Effector memory CD4-positive, alpha-beta T cell (primary cell): ENCODE measurements at places on chromosomes 4 and X.
A peak's percentile ranks its signal among the peaks of the same experiment; 100 is the strongest.

- no peak for DNase-seq
Measured at GRCh38 chrX:102712216-102712966, at the start of gene GPRASP2. TSS of gene GPRASP2 (plus strand) at chrX:102712448. CDS start at chrX:102714870, 2,422 bp downstream.

DNA sequence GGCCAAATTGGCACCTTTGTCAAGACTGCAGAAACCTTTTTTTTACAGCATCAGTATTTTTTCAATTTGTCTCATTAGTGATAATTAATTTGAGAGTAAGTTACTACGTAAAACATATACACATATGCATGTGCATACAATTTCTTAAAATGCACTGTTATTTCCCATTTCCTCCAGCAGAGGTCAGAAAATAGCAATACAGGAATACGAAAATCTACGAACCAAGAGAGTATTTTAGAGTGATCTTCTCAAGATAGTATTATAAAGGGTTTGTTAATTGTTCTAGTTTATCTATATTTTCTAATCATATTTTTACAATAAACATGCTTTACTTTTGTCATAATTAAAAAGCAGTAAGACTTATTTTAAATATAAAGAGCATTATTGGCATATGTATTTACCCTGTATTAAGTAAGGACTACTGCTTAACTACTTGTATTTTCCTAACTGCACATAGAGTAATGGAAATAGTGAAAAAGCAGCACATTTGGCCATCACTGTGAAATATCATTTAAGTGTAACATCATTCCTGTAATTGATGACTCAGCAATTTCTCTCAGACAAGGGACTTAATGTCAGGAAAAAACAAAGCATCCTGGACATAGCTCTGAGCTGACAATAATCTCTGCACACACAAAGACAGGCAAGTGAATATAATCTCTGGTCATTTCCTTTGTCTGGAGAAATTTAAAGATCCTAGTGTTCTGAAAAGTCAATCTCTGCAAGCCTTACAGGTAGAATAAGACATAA, 45.6 kb downstream of the MAOB start:
- DNase-seq, result no peak

GRCh38 chr4:86974551-86974994, 39.8 kb downstream of the AFF1 start:
- no peak for DNase-seq

DNA sequence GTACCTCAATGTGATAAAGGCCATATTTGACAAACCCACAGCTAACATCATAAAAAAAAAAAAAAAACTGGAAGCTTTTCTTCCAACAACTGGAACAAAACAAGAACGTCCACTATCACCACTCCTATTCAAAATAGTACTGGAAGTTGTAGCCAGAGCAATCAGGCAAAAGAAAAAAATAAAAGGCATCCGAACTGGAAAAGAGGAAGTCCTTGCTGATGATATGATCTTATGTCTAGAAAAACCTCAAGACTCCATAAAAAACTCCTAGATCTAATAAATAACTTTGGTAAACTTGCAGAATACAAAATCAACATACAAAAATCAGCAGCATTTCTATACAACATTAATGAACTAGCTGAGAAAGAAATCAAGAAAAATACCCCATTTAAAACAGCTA, 134.3 kb downstream of the TEX11 start:
- DNase-seq, result no peak

GRCh38 chr4:95256108-95256835, 292.5 kb downstream of the UNC5C start:
- DNase-seq, result no peak

DNA sequence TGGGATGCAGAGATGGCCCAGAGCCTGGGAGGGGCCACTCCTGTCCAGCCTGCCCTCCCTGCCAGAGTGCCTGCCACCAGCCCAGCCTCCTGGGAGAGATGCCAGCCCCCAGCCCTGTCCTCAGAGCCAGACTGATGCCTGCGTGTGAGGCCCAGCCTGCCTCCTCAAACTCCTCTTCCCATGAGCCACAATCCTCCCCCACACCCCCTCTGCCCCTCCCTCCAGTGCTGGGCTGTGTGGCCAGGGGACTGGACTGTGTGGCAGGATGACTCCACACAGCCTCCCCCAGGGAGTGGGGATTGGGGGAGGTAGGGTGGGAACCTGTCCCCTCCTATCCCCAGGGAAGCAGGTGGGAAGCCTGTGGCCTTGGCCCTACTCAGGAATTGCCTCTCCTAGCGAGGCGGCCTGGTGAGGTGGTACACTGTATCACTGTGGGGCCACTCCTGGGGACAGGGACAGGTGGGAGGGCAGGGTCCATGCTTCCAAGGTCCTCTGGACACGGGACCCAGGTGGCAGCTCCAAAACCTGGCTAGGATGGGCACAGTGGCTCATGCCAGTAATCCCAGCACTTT, 4.3 kb upstream of the SH3BP2 start:
- no peak for DNase-seq

GRCh38 chrX:49197543-49198087, 2.4 kb downstream of the SYP start:
- DNase-seq, result no peak

DNA sequence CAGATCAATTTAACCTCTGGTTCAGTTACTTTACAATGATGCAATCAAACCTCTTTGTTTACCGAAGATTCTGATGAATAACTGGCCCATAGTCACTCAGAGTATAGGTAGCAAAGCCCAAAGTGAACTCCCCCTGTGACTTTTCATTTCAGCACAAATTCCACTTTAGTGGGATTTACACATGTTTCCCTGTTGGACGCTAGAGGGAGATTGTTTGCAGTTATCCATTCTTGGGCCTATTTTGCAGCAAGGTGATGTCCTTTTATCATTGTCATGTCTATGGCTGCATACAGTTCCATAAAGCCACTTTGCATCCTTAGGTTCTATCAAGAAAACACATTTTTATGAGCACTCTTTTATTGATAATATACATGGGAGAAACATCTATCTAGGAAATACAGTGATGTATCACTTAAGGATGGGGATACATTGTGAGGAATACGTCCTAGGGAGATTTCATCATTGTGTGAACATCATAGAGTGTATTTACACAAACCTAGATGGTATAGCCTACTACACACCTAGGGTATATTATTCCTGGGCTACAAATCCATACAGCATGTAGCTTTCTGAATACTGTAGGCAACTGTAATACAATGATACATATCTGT, 14.5 kb upstream of the DKK2 start:
- DNase-seq, result no peak

GRCh38 chr4:9703391-9703790, 78.0 kb upstream of the DRD5 start:
- DNase-seq, result peak; percentile 46

DNA sequence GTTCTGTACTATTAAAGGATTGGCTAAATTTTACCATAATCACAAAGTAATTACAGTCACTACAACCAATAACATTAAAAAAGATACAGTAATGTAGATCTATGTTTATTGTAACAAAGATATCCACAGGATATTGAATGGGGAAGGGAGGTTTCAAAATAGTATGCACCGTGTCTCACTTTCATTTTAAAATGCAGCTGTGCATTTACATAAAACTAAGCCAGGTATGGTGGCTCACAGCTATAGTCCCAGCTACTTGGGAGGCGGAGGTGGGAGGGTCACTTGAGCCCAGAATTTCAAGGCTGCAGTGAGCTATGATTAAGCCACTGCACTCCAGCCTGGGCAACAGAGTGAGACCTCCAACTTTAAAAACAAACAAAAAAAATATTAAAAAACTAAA, 8.5 kb downstream of the SRP72 start:
- DNase-seq, result no peak

DNA sequence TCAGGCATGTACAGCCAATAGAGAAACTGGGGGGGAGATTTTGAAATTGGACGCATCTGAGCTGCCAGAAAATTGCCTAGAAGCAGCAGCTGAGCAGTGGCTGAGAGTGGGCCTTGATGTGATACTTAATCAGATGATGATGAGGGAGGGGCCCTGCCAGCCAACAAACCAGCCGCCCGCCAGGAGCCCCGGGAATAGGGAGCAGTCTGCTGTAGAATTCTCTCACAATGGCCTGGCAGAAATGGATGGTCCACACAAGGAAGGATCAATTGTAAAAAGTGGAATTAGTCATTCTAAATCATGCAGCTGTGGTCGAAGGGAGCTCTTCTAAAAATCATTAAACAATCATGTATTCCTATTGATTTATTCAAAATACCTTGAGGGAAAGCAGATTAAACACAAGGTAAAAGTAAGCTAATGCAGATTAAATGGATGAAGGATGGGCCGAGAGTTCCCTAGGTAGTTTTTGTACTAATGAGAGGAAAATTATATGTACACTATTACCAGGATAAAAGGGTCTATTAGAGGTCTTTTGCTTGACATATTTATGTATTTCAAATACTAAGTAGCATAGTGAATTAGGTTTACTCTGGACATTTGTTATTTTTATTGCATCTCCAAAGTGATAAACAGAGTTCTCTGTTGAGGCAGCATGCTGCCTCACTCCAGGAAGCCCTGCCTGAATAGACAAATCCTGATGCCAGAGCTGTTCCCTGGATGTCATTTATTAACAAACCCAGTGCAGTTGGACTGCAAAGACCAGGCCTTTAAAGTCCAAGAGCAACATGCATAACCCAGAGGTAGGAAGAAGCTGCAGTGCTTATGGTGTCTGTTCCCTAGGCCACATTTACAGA, 91.3 kb downstream of the NKX6-1 start:
- no peak for DNase-seq
